ENCODE measurements at places on chromosomes 7 and 10.

- DNase-seq: no peak
These were observed 97.8 kb upstream of the COL1A2 start for GRCh38 chr7:94296881-94297280.

DNA sequence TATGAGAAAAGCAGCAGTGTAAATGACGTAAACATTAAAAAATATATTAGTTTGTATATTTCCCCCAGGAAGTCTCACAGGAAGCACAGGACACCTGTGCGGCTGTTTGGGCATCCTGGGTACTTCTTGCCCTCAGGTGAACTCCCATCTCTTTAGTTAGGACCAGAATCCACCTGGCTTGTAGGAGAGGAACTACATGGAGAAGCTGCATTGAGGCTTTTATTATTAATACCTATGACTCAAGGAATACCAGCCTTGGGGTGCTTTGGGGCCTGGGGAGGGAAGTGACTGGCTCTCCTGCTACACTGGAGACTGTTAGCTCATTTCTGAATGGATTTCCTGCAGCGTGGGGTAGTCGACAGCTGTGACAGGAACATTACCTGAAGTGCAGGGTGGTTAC lies 40.0 kb upstream of the GSDME start:
- DNase-seq: no peak

DNA sequence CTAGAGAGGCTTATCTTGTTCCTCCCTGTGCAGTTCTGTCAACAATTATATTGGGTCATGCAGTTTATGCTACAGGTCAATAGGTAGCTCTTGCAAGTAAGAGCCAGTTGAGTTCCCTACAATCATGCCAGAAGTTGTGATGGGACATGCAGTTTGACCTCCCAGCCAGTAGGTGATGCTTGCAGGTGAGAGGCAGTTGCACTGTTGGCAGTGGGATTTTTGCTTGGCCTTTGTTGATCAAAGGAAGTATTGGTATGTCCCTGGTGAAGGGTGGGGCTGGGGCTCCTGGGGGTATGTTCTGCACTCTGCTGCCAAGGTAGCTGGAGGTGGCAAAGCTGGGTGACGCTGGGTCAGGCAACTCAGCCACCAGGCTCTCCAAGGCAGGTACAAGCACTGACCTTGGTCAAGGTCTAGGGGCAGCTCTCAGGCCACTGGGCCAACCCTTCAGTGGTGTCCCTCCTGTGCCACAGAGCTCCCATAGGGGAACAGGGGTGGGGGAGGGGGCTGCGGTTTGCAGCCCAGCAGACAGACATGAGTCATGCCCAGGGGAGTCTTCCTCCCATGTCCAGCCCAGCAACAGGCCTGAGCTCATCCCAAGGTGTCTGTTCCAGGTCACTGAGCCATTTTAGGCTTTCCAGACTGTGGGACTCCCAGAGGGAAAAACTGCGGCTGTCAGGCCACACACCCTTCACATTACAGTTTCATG lies 43.3 kb downstream of the MEOX2 start:
- no peak for DNase-seq

GRCh38 chr10:31278279-31278941 lies 40.6 kb upstream of the ZEB1 start:
- DNase-seq: no peak

GRCh38 chr10:114823077-114823463 lies 1.5 kb downstream of the FHIP2A start:
- DNase-seq: no peak

DNA sequence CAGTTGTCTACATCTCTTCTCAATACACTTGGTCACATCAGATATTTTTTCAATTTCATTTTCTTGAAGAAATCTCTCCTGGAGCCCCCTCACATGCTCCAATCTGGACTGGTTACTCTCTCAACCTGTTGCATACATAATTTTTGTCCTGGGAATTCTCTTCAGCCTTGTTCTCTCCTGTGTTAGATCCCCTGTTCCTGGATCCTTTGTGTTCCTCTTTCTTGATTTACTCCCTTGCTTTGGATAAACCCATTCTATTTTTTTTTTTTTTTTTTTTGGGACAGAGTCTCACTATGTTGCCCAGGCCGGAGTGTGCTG lies 45.6 kb downstream of the SCD start:
- DNase-seq: no peak

DNA sequence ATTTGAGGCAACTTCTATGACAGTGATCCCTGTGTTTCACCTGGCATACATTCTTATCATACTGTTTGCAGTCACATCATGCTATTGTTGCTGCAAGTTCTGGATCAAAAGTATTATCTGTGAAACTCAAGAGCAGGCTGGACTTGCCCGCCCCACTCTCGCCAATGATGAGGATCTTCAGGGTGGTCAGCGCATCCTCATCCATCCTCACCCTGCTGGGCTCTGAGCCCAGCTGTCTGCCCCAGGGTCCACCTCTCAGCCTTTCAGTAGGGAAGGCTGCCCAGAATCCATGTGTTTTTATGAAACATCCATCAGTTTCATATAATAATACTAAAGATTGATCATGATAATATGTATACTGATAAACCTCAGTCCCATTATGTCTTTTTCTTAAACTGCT lies 55.4 kb upstream of the KIF5B start:
- no peak for DNase-seq

GRCh38 chr10:96639899-96640298 lies 53.1 kb upstream of the TM9SF3 start:
- DNase-seq: no peak

GRCh38 chr10:74500816-74501215 lies 325.6 kb upstream of the KAT6B start:
- no peak for DNase-seq

- no peak for DNase-seq
These were observed 9.1 kb downstream of the EN2 start for GRCh38 chr7:155466814-155467733.

GRCh38 chr10:53786236-53786900 lies 1013.8 kb upstream of the MBL2 start:
- DNase-seq: peak; percentile 49

DNA sequence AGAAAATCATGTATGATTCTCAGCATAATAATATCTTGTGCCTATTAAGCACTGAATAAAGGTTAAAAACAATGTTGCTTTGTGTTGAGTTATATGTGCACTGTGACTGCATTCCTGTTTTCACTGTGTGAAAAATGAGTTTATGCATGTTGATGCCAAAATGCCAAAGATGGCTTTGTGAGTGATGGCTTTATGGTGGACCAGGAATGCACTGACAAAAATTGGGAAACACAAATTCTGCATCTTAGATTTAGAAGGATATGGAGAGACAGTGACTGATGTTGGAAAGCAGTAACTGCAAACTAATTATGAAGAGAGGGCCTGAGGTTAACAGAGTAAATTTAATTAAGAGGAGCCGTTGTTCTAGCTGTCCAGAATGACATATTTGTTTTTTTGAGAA lies 440.4 kb downstream of the KIF20B start:
- no peak for DNase-seq

DNA sequence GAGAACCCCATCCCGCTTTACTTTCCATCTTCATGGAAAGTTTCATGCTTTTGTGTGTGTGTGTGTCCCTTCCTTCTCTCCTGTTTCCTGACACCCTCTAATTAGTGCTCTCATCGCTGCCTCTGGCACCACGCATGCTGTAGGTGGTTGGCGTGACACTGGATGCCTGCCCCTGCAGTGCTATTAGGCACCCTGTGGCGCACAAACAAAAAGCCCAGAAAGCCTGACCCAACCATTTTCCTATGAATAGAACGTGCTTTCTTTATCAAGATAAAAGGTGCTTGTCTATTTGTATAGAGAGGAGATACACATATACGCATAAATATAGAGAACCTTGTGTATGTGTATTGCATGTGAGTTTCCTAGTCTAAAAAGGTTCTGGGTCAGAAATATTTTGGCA lies 120.8 kb upstream of the CDCA7L start:
- DNase-seq: no peak

DNA sequence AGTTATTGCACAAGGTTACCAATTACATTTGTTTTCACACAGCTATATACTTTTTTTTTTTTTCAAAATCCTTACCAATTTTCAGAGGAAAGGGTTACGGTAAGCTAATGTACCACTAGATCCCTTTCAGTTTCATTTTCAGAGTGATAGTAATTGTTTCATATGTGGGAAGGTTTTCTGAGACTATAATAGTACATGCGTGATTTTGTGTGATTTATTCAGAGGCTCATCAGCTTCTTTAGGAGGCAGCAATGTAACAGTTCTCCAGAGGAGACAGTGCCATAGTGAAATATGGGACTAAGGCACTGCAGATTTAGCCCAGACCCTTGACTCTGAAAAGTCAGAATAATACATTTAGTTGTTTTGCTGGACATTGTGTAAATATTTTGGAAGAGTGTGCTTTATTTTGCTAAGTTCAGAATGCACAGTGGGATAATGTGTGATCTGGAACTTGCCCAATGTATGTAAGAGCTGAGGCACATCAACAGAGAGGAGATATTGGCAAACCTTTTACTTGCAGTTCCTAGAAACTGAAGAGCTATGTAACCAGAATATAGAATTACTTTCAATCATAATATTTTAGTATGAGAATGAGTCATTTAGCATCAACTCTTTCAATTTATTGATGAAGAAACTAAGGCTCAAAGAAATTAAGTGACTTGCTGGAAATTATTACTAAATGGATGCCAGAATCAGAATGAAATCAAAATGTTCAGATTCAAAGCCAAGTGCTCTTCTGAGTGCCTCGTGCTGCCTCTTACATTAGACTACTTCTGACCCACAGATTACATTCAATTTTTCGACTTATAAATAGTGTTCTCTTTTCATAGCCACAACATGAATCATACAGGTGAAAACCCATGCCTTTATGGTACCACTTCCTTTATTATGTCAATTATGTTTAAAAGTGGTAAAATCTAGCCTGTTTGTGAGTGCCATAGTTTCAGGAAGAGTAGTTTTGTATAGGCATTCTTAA lies 207.7 kb upstream of the TEX47 start:
- DNase-seq: peak; percentile 67

- DNase-seq: peak; percentile 91
These were observed 129.3 kb downstream of the PKD1L1 start for GRCh38 chr7:47818796-47819606.

- no peak for DNase-seq
These were observed 1.6 kb upstream of the RAB19 start for GRCh38 chr7:140402178-140402835.

DNA sequence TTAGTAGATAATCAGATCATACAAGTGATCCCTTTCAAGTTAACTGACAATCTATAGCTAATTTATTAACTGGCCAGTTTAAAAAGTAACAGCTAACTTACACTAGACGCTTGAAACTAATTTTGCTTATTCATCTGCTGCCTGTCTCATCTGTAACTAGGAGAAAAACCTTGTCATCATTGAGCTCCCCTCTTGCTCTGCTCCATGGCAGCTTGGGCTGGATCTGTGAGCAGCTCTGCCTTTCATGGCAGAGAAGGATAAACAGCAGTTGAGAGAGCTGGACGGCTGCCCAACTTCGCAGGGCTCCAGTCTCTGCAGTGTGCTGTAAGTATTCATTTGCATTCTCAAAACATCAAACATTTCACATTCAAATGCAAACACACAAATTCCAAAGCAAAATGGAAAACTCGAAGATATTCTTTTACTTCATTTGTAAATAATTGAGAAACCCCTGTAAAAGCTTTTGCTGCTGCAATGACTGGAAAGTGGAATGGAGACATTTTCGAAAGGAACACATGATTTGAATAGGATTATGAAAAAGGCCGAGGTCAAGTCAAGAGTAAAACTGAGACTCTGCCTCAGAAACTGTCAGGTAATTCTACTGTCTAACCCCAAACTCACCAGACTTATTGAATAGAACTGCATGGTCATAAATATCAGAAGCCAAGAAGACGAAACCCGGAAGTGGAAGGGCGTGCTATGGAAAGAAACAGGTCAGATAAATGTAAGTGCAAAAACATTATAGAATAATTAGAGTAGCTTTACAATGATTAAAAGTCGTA lies 17.6 kb downstream of the SLC35B4 start:
- no peak for DNase-seq

GRCh38 chr7:50696810-50697582 lies 85.7 kb downstream of the GRB10 start:
- peak; percentile 44 for DNase-seq

DNA sequence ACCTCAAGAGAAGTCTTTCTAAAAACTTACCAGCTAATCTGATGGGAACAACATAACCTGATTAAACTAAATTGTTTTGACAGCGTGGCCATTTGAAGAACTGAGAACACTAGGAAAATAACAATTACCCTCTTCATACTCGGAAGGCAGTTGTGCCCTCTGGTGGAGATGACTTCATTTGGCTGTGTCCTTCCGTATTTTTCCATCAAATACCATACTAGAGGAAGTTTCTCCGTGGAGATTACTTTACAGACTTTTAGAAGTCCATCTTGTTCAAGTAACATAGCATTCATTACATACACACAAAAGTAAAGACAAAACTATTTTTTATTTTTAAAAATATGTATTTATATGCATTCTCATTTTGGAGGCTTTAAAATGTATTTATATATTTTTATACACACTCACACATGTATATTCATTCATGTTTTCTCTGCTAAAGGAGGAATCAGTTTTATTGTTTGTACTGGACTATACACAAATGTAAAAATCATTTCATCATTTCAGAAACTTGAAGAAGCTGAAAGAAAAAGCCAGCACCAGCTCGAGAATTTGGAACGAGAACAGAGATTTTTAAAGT lies 25.2 kb downstream of the SMNDC1 start:
- DNase-seq: peak; percentile 83

Measured in NAMALWA (cell line).